ENCODE measurements at places on chromosomes 7 and 10.

GRCh38 chr10:70584366-70584765, 18.2 kb downstream of the PRF1 start:
- DNase-seq, result no peak

GRCh38 chr7:151936207-151936606, 20.0 kb upstream of the GALNTL5 start:
- DNase-seq, result no peak

DNA sequence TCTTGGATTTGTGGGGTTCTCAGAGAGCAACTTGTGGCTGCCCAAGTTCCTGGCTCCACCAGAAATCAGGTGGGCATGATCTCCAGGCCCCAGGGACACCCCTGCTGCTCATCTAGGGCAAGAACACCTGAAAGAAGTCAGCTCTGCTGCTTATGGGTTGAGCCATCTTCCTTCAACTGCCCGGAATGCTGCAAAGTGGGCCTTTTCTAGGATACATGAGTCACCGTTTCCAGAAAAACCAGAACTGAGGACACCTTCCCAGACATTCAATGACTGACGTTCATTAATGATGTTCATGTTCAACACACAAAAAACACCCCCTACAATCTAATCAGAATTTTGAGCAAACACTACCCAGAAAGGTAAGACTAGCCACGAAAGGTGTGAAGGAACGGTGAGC, 98.0 kb downstream of the MAD1L1 start:
- DNase-seq, result no peak

DNA sequence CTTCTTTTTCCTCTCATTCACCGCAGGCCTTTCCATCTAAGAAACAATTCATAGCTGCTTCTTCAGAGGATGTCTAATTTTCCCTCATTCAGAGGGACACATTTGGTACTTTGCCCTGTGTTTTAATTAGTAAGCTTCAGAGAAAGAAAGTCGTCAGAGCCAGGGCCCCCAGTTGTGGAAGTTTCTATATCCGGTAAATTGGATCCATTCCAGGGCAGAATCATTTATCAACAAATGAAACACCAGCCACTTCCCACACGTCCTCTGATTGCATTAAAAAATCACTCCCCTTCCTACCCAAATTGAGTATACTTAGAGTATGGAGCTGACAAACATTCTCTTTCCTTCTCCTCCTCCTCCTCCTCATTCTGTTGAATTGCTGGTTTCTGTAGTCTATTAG, 205.8 kb upstream of the HDAC9 start:
- DNase-seq, result no peak

- DNase-seq, result no peak
These were observed 42.3 kb downstream of the SVOPL start for GRCh38 chr7:138658889-138659288.

DNA sequence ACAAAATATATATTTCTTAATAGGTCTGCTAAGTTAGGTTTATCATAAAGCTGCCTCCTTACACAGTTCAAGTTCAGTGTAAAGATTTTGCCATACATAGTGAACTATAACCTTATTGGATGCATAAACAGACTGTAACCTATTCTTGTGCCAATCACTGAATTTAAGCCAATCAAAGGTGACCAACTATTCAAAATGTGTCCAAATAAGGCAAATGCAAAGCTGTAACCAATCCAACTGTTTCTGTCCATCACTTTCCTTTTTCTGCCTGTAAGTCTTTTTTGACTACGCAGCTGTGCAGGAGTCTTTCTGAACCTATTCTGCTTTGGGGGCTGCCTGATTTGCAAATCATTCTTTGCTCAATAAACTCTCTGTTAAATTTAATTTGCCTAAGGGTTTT, 11.6 kb upstream of the DNMBP start:
- no peak for DNase-seq

DNA sequence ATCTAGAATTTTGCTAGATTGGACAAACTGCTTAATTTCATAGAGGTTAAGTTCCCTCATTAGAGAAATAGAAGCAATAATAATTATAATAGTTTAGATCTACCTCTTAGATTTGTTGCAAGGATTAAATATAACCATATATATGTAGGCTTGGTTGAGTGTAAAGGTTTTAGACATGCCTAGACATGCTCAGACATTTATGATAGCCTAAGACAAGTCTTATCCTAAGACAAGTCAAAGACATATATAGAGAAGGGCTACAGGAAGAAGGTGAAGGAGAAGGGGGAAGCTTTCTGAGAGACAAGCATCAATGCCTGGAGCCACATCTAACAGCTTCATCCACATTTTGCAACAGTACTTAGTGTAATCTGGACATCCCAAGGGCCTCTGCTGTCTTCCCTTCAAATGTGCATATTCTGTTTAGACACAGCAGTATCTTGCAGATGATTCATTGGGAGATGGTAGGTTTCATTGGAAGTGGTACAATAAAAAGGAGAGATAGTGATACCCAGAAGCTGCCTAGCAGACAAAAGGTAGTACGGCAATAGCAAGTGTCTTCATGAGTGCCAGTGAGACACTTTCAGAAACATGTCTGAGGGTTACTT, 146.5 kb downstream of the HGF start:
- no peak for DNase-seq

DNA sequence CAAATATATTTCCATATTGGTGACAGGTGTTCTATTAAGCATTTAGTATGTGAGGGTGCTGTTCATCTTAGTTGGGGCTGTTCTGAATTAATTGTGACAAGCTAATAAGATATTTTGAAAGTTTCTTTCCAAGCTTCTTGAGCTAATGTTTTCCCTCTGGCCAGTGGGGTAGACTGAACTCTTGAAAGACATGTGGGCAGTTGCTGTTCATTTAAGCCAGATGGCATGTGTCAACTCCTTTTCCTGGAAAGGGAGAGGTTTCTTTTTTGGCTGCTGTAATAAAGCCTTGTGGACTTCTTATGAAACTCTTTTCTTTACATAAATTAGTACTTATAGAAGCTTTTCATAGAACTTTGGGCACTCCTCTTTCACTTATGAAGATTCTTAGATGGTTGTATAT, 21.7 kb downstream of the RAB18 start:
- DNase-seq, result no peak

DNA sequence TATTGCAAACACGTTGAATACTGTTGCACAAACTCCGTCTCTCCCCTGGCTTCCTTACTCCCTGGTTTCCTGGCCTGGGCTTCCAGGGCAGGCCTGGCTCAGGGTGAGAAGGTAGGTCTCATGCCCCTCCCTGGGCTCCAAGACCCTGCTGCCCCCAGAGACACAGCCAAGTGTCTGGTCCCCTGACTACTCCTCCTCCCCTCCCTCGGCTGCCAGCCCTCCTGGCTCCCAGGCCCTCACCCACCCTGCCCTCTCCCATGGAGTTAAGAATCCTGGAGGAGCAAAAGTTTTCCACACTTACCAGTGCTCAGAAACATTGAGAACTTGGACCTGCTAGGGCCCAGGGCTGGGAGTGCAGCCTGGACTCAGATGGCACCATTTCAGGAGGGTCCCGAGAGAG, 47.2 kb upstream of the RABGEF1 start:
- no peak for DNase-seq

- no peak for DNase-seq
These were observed 233.3 kb downstream of the SLC25A13 start for GRCh38 chr7:96088579-96088978.

DNA sequence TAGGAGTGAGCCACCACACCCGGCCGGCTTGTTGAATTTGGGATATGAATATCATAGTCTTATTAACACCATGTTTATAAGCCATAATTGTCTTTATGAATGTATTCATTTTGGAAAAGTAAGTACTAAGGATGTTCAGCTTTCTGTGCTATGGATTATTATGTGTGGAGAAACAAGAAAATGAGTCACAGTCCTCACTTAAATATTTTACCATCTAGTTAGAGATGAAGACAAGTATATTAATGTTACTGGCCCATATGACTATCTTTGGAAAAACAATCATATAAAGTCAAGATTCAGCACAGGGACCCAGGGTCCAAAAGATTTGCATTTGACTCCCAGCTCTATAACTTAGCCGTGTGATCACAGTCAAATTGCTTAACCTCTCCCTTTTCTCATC, 9.8 kb upstream of the TOMM7 start:
- no peak for DNase-seq

DNA sequence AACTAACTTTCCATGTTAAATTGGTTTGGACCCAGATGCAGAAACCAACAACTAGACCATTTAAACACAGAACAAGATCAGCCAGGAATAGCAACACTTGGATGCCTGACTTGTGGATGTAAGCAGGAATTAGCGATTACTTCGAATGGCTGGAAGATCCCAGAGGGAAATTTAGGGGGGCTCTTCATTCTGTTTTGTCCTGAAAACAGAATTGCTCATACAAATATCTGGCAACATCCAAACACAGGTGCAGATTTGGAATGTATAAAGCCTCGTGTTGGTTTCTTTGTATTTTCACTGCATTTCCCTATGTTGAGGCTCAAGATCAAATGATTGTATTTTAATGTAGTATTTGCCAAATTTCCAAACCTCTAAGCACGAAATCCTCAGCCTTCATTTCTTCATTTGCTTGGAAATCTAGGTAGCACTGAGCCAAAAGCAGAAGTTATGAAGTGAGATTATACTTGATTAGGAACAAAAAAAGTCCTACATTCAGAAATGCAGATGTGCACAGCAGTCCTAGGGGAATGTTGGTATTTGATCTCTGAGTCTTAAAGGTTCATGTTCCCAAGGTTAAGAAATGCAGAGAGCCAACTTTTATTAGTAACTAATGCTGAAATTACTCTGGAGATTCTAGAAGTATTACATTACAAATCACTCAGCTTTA, 248.7 kb upstream of the TCF7L2 start:
- DNase-seq, result no peak

- no peak for DNase-seq
These were observed 124.2 kb upstream of the BMPER start for GRCh38 chr7:33781167-33781566.

GRCh38 chr7:128385988-128386925, 23.5 kb downstream of the IMPDH1 start:
- DNase-seq, result no peak

GRCh38 chr7:28958980-28959347, 834 bp upstream of the TRIL start:
- no peak for DNase-seq

GRCh38 chr10:13396369-13396768, 48.3 kb upstream of the SEPHS1 start:
- DNase-seq, result no peak

GRCh38 chr7:129615018-129615417, 3.5 kb downstream of the NRF1 start:
- DNase-seq, result no peak

DNA sequence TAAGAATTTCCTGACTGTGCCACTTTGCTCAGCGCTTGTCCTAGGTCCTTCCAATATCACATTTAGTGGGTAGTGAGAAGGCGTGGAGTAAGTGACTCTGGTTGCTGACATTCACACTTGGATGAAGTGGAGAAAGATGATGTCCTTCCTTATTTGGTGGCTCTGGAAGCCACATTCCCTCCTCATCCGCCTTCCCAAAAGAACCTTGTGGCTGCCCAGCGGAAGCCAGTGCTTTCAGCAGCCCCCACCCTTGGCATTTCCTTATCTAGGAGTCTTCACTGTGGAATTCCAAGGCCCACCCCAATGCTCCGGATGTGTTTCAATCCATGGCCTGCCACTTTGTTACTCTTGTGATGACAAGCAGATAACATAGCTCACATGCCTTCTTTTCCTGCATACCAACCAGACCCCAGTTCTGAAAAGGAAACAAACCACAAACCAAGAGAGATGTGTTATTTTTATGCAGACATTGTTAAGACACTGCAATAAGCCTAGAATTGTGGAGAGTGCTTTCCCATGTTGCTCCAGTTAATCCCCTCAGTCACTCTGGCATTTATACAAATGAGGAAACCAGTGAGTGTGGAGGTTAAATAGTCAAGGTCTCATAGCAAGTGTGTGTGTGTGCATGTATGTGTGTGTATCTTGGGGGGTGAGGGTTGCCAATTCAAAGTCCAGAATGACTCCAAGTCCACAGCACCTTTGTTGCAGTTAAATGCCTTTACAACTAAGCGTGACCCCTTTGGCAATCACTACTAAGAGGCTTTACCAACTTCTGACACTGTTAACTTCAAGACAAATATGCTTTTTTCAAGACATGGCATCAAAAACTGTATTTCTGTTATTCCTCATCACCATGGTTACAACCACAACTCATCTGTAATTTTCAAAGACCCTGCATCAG, 10.3 kb upstream of the ANKRD1 start:
- no peak for DNase-seq

DNA sequence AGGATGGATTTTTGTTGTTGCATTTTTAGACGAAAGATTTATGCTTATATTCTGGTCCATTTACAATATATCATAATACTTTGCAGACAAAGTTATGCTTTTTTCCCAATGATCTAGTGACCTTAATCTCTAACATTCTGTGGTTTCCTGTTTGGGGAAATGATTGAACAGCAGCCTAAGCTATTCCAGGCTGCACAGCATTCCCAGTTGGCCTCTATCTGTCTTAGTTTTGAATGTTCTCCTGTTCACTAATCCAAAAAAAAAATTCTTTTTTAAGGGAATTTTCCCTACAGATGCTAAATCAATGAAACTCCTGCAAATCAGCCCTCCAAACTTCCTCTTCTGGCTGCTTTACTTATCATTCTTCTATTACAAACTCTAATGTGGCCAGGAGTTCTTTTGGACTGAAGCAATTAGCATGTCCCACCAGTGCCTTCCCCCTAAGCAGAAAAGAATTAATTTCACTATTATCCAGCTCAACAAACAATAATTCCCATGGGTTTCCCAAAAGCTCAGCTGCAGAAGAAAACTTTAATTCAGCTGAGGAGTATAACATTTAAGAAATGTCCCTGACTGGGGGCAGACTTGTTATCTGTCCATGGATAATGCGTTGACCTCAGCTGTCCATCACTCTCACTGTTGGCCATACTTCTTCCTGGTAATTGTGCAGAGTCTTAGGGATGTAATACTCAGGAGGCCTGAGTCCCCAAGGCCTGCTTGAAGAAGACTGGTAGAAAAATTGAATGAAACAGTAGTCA, 81.9 kb upstream of the TRIL start:
- DNase-seq, result no peak

DNA sequence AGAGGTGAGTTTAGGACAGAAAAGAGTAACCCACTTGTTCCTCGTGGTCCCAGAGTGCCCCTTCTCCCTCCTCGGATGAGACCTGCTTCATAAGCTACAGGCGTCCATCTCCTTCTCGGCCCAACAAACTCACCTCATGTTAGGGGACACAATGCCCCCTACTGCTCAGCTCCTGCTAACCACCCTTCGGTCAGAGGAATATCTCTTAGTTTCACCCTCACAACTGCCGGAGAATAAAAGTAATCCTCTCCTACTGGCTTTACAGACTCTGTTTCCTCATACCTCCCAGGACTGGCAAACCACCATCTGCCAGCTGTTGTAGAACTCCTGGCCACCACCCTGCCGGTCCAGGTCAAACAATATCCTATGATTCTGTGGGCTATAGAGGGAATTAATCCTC, 3.2 kb downstream of the AKR1B15 start:
- no peak for DNase-seq

- no peak for DNase-seq
These were observed 78.9 kb upstream of the EGR2 start for GRCh38 chr10:62895063-62895462.

GRCh38 chr7:51973071-51973470, 656.5 kb upstream of the COBL start:
- DNase-seq, result no peak
